Liver (tissue), 10 donors: ENCODE measurements at places on chromosomes 3 and 15. TPM values are rescaled to one million over a fixed set of nuclear protein-coding genes. Genes with fewer than 3 reads are reported as not detected.

Gene MME
- 20.7 TPM for total RNA-seq

Gene SLC9A9
- total RNA-seq: 15.0 TPM

Gene SLC6A1
- total RNA-seq: 71.9 TPM

Gene SNRPN
- 90.7 TPM for total RNA-seq

Gene MYNN
- total RNA-seq: 11.6 TPM

Gene CCDC54
- not detected for total RNA-seq

Gene MORC1
- 0.33 TPM for total RNA-seq

Gene MASP1
- 83.4 TPM for total RNA-seq

Gene P2RY14
- 0.37 TPM for total RNA-seq

DNA sequence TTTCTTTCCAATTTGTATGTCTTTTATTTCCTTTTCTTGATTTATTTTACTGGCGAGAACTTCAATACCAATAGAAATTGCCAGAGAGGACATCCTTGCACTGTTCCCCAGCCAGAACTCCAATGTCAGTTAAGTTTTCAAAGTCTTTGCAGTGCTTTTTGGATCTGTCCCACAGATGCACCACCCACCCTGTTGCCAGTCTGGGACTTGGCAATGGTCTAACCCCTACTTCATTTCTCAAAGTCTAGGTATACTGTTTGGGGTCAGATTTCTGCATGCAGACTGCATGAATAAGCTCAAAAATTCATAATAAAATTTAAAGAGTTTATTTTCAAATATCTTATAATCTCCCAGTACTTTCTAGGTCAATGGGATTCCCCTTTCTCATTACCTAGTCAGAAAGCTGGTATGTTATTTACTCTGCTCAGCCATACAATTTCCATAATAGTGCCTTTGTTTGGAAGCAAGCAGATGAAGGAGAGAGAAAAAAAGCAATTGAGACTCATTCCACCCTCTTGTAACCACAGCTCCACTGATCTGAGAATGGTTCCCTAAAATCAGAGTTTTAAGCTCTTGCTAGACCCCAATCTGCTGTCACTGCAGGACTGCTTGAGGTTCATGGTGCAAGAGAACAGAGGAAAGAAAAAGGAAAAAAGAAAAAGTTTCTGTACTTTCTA lies 125.9 kb upstream of the PLXND1 start:
- DNase-seq: no peak

DNA sequence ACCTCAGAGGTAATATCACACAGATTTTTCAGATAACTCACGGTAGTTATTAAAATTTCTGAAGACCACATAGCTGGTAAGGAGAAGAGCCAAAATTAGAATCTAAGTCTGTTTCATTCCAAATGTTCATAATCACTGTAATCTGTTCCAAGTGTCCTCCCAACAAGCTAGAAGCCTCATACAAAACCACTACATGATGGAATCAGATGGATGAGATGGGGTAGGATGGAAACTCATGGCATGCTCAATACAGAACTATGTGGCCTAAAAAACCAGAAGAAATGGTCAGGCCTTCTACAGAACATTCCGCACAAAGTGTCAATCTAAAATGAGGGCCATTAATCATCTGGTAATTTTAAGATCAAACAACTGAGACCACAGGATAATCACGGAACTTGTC lies 91.8 kb downstream of the THBS1 start:
- DNase-seq: no peak

DNA sequence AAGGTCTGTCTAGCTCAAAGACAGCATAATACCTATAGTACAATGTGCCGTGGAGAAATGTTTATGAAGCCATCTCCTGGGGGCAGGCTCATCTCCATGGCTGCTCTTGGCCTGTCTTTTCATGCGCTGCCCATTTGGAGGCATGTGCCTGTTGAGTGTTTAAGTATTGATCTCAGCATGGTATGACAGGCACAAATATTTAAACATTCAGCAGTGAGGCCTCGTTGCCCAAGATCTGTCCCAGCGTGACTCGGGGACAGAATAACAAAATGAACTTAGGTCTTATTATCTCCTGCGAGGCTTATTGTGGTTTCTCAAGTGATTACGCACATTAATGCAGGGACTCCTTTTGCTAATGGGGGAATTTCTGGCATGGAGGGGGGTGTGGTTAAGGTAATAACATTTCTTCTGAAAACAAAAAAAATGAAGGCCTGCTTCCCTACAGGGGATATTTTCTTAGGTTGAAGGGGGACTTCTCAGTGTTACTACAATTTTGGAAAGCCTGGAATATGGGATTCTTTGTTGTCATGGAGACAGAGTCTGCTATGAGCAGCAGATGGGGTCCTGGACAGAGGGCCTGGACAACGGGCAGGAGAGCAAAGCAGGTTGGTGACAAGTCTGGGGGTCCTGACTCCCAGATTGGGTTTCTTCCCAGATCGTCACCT lies 4.4 kb upstream of the SLC6A1 start:
- DNase-seq: no peak

DNA sequence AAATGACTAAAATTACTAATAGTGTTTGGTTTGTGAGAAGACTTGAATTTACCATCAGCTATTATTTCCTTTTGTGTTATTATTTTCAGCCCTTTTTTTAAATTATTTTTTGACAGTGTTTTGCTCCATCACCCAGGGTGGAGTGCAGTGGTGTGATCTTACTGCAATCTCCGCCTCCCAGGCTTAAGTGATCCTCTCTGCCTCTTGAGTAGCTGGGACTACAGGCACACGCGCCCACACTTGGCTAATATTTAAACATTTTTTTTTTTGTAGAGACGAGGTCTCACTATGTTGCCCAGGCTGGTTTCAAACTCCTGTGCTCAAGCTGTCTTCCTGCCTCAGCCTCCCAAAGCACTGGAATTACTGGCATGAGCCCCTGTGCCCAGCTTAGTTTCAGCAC lies 31.7 kb upstream of the UTS2B start:
- DNase-seq: no peak

DNA sequence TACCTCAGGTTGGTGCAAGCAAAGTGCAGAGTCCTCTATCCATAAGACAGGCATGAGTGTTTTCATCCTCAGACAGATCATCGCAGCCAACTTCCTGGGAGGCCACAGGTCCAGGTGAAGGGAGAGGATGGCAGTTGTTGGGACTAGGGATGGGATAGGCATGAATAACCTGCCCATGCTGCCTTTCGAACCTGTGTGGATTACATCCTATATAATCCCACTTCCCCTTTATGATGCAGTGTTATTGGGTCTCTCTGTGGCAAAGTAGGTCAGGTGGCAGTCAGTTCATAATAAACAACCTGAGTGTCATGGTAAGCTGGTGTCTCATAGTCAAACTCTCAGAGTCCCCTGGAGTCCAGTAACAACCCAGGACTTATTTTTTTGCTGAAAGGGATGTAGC lies 40.4 kb downstream of the CCR3 start:
- DNase-seq: no peak

DNA sequence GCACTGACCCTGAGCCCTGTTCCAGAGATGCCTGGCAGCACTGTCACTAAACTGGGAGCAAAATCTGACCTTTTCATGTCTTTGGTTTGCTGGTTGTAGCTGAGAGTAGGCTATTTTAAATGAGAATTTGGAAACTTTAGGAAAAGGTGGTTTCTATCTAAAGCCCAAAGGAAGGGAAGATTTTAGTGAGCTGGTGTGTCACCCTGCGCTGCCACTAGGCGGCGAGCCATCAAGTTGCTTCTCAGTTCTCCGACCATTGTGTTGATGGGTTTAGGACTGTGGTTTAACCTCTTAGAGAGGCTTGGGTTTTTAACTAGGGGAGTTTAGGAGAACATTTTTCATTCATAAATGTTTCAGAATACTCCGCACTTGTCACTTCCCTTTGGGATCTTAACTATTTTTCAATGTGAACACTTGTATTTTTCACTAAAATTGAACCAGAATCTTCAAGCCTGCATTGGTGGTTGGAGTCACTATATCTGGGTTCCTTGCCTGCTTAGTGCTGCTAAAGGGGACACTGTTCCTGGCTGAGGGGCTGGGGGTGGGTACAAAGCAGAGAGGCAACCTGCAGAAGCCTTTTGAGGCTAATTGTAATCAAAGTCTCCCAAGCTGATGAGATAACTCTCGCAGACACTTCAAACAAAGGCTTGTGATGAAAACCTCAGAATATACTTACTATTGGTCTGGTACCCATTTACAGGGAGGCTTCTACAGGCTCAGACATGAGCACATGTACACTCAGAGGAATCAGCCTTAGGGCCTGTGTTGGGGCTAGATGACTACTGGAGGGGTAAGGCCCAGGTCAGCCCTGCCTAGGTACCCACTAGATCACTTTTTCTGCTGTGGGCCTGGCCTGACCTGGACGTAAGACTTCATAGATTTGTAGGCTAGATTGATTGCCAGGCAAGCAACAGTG lies 16.8 kb downstream of the EXOSC7 start:
- DNase-seq: no peak

GRCh38 chr15:60744826-60745460 lies 266.0 kb upstream of the ICE2 start:
- no peak for DNase-seq

DNA sequence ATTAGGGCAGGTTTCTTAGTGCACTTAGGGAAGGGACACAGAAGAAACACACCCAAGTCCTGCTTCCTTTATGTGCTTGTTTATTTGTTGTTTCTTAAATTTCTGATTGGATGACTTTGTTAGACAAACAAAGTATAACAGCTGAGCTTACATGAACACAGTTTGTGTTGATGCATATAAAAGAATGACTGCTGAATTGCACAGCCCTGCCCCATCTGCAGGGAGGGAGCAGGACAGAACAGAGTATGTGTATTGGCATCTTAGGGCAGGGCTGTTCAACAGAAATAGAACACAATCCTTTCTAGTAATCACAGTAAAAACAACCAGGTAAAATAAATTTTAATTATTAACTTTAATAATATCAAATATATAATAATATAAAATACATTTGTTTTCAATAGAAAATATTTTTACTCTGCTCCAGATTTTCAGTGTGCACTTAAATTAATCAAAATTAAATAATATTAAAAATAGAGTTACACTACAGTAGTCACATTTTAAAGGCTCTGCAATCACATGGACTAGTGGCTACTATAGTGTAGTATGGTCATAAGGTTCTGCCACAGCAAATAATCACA lies 198.4 kb downstream of the ZNF621 start:
- DNase-seq: no peak

DNA sequence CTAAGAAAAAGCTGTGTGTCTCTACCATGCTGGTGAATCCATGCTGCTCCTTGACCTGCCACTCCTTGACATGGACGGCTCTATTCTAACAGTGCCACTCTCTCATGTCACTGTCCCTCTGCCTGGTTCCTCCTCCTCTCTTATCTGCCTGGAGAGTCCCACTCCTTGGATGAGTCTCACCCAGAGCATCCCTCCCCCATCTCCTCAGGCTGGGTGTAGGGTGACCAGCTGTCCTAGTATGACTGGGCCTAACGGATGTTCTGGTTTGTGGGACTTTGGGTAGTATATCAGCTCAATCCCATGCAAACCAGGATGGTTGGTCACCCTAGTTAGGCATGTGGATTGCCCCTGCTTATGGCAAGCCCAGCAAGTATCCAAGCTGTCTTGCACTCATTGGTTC lies 54.3 kb downstream of the LIPC start:
- no peak for DNase-seq

- DNase-seq: no peak
Observed at GRCh38 chr3:105553851-105554250, 187.1 kb downstream of the ALCAM start.

- DNase-seq: peak; percentile 39
Observed at GRCh38 chr3:15206662-15207576, 873 bp downstream of the CAPN7 start.

- DNase-seq: no peak
Observed at GRCh38 chr3:49244581-49245205, 32.3 kb downstream of the C3orf62 start.

DNA sequence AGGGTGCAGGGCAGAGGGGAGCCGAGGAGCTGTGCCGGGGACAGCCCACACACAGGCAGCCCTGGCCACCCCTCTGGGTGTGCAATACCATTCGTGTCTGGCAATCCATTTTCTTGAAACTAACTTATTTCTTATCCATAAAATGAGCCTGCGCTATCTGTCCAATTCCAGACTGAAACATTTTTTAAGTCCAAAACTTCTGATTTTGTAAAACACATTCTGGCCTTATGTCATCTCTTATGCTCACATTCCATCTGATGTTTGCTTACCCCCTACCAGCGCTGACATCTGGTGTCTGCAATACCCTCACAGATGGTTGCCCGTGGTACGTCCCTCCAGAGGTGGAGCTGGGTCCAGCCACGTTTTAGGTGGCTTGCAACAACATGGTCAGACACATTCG lies 31.8 kb downstream of the PCSK6 start:
- no peak for DNase-seq

GRCh38 chr3:170477395-170477794 lies 58.7 kb downstream of the CLDN11 start:
- DNase-seq: no peak

- DNase-seq: no peak
Observed at GRCh38 chr3:166721466-166721865, 658.6 kb downstream of the ZBBX start.

DNA sequence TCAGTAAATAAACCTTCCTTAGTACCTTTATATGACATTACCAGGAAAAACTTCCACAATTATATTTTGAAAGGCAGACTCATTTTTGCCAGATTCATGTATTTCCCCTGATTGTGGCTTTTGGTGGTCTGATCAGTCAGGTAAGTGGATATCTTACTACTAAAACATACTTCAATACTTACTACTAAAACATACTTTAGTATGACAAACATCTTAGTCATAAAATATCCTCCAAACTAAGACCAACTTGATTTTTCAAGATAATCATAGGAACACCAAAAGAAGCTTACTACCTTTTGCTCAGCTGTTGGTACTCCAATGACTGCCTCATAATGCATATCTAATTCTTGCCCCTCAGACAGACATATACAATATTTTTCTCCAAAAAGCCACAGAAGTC lies 9.3 kb downstream of the TJP1 start:
- DNase-seq: no peak

DNA sequence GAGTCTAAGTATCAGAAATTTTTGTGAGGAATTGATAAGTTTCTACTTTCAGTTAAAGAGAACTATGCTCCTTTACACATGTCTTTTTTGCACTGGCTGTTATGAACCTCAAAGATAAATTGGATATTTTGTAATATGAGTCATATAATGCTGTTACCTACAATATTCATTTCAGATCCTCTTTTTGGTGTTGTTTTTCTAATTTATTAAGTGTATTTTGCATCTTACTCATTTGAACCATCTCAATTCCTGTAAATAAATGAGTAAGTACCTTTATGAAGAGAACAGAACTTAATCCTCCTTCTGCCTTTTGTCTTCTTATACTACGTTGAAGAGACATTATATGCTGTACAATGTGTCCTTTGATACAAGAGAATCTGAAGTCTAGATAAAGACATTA lies 74.4 kb downstream of the ZIC1 start:
- DNase-seq: no peak

DNA sequence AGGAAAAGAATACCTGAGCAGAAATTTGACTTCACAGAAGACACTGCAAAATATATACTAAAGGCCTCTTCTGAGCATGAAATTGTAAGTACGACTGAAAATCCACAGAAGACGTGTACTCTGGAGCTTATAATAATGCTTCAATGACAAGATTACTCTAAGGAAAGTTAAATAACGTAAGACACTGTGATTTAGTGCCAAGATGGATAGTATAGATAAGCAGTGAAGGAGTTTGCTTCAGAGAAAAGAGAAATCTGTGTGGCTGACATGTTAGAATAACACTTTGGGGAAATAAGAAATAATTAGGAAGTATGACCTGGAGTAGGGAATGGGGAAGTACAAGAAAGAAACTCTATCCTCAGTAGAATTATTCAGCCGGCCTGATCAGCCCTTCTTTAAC lies 28.9 kb downstream of the ALDH1A2 start:
- DNase-seq: no peak
